ENCODE measurements at places on chromosomes 11 and 22.

DNA sequence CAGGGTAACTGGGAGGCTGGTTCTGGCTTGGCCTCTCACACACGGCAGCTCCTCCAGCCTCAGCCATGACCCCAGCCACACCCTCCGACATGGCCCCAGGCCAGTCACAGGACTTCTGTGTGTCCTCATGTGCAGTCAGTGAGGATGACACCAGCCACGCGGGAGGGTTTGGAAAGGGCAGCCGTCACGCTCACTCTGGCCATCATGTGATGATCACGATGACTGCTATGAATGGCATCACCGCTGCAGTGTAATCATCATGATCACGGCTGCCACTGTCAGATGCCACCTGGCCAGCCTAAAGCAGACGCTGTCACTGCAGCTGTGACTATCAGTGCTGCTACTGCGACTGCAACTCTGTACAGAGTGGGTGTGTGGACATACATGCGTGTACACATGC lies 640.9 kb downstream of the BRD1 start:
- DNase-seq, result no peak

DNA sequence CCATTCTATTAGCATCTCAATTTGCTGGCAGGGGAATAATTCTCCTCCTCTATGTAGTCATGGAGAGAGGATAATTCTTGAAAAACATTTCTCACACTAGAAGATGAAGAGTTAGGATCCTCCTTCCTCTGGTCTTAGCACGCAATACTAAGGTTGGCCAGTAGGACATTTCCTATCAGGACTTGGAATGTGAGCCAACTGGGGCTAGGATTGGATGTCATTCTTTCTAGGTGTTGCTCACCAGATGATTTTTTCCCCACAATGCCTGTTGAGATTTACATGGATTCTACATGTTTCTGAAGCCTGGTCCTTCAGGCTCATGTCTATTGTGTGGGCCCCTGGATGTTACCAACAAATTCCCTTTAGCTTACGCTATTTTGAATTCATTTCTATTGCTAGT lies 28.0 kb downstream of the SLN start:
- DNase-seq, result peak; percentile 19

GRCh38 chr11:64742889-64743590 lies 902 bp downstream of the RASGRP2 start:
- peak; percentile 87 for DNase-seq

- DNase-seq, result no peak
Observed at GRCh38 chr11:114016986-114017385, 42.1 kb downstream of the HTR3A start.

GRCh38 chr11:61869429-61869707 lies 22.0 kb downstream of the FADS3 start:
- no peak for DNase-seq

DNA sequence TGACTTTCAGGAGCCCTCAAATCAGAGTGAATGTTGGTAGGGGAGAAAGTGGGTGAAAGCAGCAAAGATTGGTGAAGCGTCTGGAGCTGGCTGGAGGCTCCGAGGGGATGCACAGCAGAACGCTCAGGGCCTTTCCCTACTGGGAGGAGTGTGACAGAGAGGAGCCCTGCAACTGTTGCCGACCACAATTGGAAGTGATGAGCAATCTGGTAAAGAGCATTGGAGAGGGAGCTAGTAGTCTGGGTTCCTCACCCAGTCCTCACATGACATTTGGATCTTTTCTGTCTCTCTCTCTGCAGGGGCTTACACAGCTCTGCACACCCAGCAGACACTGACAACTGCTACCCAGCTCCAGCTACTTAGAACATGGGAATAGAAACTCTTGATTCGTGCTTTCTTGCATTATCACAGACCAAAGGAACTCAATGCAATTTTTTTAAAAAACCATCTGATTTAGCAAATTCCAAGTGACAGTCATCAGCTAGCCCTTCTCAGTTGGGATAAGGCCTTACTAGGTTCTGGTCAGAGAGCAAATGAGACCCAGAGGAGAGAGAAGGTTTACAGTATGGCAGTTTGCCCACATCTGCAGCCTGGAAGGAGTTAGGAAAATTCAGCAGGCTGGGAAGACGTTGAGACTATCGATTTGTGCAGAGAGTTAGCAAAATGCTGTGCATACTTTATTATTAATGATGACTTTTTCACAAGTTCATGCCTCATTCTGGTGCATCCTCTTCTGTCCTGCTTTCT lies 278.0 kb upstream of the PLET1 start:
- no peak for DNase-seq

DNA sequence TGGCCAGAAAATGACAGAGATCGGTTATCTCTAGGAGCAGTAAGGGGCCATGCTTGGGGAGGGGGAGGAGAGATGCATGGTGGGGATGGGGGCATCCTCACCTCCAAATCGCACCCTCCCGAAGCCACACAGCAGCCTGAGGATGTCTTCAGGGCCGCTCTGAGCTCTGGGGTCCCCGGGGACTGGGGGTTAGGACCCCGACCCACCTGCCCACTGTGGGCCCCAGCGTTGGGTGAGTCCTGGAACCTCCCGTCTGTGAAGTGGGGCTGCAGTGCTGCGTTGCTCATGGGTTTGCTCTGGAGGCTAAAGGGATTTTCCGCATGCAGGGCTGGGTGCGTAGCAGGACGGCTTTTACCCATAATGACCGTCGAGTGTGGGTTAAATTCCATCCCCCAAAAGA lies 1046.3 kb downstream of the BRD1 start:
- no peak for DNase-seq

GRCh38 chr22:37403267-37403960 lies 23.9 kb downstream of the ELFN2 start:
- no peak for DNase-seq

GRCh38 chr11:120489799-120490198 lies 21.7 kb upstream of the GRIK4 start:
- no peak for DNase-seq

- DNase-seq, result no peak
Observed at GRCh38 chr11:72244060-72244360, at the start of gene PHOX2A. TSS of gene PHOX2A (minus strand) at chr11:72244176. CDS start at chr11:72244004, 172 bp downstream.

DNA sequence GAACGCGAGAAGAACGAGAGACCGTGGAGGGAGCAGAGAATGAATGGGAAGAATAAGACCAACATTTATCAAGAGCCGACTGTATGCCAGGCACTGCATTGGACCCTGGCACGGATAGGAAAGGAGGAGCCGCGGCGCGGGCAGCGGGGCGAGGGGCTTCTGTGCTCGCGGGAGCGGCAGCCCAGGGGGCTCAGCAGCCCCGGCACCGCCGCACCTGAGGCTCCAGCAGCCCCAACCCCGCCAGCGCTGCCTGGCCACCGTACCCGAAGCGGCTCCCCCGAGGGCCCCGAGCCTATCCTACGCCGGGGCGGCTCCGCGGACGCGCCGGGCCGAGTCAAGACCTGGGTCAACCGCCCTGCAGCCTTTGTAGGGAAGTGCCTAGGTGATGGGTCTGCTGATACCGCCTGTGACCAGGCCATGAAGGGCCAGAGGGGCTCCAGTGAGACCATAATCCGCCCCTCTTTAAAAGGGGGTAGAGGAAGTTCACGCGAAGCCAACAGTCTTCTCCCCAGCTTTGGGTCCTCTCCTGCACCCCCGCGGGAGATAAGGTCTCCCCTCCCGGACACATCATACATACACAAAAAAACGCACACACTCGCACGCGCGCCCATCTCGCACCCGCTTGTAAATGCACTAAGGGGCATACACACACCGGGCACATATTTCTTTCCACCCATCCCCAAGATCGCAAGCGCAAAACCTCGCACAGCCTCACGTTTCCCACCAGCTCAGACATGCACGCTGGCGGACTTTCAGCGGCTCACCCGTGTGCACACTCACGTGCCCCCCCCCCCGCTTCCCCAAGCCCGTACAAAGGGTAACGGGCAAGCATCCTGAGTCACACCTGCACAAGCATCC lies 935 bp upstream of the RTN4RL2 start:
- peak; percentile 80 for DNase-seq

DNA sequence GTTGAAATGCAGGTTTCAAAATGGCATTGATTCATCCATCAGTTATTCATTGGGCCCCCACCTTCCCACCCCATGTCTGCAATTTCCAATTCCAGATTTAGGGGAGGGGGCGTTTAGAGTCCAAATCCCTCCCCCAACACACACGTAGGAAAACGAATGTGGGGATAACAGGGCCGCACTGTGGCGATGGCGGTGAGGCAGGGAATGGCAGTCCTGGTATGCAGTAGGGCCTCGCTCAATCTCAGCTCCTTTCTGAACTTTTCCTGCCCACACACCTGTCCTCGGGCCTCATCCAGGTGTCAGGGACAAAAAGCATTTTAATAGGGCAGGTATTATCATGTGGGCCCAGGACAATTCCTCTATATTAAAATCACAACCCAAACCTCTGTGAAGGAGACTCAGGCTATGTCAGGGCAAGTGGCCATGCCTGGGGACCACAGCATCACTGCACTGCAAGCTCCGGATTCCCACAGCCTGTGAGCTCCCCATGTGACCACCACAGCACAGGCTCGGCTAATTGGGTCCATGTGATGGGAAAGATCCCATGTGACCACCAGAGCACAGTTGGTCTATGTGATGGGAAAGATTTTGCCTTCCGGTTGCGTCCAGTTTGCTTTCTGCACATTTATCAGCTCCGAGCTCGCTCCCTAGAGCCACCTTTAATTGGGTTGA lies 44.5 kb downstream of the RTL6 start:
- no peak for DNase-seq

DNA sequence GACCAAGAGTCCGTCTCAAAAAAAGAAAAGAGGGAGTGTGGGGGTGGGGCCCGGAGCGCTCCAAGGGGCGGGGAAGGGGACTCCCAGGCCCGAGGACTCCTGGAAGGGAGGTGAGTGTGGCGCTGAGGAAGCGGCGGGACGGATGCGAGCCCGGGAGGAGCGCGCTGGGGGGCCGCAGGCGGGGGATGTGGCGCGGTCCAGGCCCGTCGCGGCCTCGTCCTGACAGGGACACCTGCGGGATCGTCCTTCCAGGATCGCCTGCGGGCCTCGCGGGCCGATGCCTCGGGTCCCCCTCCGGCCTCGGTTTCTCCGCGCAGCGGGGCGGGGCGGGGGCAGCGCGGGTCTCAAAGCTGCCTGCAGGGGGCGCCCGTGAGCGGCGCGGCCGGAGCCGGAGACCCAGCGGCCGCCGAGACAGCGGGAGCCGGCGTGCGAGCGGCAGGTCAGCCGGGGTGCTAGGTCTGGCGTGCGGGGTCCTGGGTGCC lies 3.8 kb upstream of the ADORA2A start:
- DNase-seq, result peak; percentile 93

GRCh38 chr11:116729501-116730240 lies 43.1 kb downstream of the BUD13 start:
- no peak for DNase-seq

DNA sequence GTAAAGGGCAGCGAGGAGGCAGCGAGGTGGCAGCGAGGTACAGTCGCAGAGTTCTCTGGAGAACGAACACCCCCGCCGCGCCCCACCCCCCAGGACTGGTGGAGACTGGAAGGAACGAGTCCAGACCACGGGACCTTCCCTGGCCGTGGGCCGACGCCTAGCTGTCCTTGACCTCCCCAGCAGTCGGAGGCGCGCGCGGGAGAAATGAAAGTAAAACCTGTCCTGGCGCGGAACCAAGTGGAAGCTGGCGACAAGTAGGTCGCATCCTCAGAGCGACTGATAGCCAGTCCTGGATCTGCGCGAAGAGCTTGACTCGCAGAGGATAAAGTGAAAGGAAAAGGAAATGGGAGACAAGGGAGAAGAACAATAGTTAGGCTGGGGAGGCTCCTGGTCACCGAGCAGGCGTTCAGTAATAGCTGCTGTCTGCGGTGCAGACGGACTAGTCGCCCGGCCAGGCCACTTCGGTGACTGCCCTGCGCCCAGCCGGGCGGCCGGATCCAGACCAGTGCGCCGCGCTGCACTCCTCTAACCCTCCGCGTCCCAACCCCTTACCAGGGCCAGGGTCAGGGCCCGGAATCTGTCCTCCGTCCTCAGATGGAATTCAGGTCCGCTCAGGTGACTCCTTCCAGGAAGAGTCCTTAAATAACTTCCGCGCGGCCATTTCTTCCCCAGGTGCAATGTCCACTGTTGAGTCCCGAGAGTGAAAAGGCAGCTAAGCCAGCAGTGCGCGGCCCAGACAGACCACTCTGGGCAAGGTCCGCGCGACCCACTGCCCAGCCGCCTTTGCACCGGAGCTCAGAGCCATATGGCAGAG lies 1.9 kb upstream of the ADM start:
- peak; percentile 36 for DNase-seq

DNA sequence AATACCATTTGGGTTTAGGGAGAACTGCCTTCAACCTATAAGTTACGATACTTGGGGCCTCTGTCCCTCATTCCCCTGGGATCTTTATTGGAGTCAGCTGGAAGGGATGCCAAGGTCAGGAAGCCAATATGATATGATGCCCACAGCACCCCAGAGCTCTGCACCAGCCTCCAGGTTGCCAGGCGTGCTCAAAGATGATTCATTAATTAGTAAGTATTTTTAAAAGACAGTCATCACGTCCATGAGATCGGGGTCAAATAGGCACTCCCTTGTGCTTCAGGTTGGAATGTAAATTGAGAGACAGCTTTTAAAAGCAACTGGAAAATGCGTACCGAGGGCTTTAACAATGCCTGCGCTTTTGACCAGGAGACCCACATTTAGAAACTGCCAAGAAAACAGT lies 57.0 kb upstream of the CD5 start:
- DNase-seq, result no peak

GRCh38 chr22:23384431-23384830 lies 195.7 kb downstream of the IGLL1 start:
- no peak for DNase-seq

DNA sequence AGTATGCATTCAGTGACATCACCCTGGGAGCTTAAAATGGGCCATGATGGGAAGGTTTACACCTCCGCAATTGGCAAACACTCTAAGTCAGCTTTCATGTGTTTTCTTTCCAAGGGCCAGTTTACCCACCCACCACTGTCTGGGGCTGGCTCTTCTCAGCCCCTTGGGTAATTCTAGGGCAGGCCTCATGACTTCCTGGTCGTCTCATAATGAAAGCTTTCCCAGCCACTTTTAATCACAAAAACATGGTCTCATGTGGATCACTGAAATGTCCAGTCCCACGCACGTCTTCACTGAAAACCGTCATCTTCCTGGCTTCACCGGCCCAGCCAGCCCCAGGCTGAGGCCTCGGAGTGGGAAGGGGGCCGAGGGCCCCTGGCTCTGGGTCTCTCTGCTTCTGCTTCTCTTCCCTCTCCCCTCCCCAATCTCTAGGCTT lies 58.5 kb upstream of the ANO1 start:
- no peak for DNase-seq

GRCh38 chr11:121844016-121844415 lies 272.0 kb downstream of the BLID start:
- no peak for DNase-seq

DNA sequence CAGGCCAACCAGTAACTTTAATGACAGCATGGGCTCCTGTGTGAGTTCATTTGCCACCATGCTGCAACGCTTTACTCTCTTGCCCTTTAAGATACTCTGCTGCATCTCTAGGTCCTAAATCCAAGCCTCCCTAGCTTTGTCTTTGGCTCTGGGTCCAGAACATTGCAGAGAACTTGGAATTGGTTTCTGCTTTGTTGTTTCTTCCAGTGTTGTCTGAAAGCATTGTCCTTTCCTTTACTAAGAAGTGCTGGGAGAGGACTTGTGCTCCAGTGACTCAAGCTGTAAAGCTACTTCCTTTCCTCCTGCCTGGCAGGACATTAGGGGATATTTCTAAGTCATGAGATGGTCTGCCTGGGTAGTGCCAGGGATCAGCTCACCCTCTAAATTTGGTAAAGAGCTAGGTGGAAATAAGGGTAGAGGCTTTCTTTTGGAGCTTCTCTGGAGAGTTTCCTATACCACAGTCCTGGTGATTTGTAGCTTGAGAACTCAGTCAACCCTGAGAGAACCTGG lies 202.5 kb upstream of the CADM1 start:
- no peak for DNase-seq

GRCh38 chr11:104058680-104059079 lies 22.2 kb downstream of the DDI1 start:
- no peak for DNase-seq

All from HuH-7 (cell line).